NCI-H2029 treated with DMSO at 0.1 percent for 48 hours (cell line): ENCODE measurements at places on chromosomes 13 and 19.
A peak's percentile ranks its signal among the peaks of the same experiment; 100 is the strongest.

DNA sequence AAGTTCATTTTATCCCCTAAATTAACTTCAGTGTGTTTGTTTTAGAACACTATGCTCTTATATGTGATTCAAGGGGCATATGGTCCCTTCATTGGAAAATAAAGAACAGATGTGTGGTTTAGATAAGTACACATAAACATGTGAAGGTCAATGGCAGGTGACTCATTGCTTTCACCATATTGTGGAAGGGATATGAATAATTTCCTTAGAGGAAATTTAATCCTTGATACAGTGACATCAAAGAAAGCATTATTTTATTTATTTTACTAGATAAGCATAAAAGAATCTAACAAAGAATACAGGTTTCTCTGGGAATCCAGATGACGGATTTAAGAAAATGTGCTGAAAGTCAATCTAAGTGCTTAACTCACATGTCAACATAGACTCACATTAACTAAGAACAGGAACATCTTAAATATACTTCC lies 373.5 kb downstream of the KCTD12 start:
- DNase-seq: no peak

DNA sequence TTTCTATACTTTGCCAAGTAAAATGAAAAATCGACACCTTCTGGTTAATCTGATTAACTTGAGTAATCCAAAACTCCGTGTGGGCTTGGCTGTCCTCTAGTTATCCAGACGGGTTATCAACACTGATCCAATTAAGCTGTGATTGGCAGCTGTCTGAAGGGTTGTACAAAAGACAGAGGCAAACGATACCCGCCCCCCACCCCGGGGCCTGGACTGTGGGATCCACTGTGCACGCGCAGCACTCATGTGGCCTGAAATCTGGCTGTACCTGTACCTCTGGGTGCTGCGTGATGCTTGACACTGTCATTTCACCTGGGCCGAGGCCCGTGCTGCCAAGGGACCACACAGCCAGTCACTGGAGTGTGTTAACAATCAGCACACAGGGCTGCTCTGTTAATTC lies 53.5 kb downstream of the COL4A2 start:
- no peak for DNase-seq

GRCh38 chr19:58479303-58479702 lies 3.2 kb downstream of the ZNF446 start:
- no peak for DNase-seq

DNA sequence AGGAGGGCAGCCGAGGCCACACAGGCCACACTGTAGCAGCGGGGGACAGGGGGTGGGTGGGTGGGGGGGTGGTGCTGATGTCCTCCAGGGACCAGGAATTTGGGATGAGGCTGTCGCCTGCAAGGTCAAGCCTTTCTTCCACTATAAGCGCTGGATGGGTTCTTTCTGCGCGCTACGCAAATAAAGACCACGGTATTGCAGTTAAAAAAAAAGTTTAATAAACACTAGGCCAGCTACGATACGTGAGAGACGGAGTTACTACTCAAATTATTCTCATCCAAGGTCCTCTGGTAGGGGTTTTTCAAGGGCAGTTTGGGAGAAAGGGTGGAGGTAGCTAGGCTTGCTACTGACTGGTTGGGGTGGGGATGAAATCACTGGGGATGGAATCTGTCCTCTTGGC lies 508 bp upstream of the ZNF44 start:
- DNase-seq: no peak

- DNase-seq: no peak
These were observed 14.4 kb downstream of the BCAM start for GRCh38 chr19:44823373-44823698.

- DNase-seq: no peak
These were observed 30.7 kb upstream of the SERPINE3 start for GRCh38 chr13:51308781-51309180.

GRCh38 chr13:25602176-25602575 lies 230.4 kb downstream of the ATP8A2 start:
- DNase-seq: no peak

DNA sequence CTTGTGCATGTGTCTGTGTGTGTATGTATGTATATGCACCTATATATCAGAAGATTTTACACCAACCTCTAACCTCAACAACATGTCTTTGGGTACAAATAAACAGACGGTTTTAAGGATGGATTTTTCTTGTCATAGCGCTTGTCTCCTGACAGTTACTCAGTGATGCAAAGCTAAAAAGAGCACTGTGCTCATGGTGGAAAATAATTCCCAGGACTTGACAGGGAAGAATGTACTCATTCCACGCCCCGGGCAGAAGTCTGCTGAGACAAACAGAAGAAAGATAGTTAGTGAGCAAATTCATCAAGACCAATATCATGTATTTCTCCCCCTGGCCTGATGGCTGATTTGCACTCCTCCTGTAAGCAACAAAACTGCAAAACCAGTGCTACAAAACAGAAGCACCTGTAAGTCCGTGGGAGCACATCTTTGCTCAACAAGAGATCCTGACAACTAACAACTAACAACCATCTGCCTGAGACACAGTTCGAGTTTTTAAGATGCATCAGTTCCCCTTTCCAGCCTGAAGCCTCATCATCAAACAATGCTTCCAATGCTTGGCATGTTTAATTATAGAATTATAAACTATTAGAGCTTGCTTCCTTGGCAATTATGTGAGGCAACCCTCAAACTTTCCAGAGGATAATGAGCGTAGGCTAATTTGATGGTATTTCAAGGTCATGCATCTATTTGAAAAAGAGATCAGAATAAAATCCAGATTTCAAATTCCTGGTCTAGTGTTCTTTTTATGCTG lies 812.7 kb upstream of the MIR17HG start:
- DNase-seq: no peak

- no peak for DNase-seq
These were observed 5.7 kb upstream of the C5AR1 start for GRCh38 chr19:47303966-47304365.

DNA sequence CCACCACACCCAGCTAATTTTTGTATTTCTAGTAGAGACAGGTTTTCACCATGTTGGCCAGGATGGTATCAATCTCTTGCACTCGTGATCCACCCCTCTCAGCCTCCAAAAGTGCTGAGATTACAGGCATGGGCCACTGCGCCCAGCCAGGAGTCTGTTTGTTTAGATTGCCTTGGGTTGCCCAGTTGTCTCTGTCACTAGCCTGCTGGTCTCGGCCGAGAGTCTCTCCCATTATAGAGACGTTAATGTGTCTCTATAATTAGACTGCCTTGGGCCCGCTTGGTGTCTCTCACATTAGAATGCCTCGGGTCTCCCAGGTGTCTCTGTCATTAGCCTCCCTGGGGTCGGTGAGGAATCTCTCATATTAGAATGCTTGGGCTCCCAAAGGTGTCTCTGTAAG lies 1533.6 kb downstream of the UQCRFS1 start:
- DNase-seq: no peak

DNA sequence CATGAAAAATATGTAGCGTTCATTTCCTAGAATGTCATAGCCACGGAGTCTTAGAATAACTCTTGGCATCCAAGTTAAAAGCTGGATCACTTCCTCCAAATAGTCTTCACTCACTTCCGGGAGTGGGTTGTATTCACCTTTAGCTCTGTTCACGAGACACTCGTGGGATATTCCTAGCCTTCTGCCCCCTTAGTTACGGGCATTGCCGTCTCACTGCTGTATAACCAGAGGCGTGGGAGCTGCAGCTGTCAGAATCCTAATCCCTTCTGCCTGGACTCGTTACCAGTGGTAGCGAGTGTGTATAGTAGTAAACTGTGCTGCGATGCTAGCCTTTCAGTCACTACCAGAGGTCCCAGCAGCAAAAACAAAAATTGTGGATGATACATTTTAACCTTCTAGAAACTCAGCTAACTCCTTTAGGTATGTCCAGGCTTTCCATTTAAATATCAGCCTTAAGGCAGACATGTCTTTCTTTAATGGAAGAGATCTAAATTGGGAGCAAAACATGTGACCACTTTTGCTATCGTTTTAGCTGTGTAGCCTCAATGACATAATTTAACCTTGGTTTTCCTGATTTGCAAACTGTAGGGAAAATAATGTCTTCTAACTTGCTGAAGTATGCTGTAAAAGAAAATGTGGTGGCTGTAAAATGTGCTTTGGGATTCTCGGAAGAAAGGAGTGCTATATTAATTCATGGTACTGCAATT lies 34.1 kb downstream of the ERCC5 start:
- DNase-seq: no peak

DNA sequence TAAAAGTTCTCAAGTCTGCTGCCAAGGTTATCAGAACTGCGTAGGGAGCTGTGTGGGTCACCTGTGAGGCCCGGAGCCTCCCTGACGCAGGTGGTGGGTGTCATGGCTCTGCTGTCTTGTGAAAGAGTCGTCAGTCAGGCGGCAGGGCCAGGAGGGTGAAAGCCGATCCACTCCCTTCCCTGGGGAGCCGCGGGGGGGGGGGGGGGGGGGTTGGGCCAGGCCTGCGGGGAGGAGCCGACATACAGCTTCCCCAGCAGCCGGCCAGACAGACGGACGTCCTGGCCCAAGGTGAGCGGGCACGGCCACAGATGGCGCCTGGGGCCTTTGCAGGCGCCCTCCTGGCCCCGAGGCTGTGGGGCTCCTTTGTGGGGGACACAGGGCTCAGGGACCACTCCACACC lies 12.4 kb downstream of the SBNO2 start:
- DNase-seq: peak; percentile 29

GRCh38 chr13:79869326-79869725 lies 388.4 kb downstream of the NDFIP2 start:
- no peak for DNase-seq

DNA sequence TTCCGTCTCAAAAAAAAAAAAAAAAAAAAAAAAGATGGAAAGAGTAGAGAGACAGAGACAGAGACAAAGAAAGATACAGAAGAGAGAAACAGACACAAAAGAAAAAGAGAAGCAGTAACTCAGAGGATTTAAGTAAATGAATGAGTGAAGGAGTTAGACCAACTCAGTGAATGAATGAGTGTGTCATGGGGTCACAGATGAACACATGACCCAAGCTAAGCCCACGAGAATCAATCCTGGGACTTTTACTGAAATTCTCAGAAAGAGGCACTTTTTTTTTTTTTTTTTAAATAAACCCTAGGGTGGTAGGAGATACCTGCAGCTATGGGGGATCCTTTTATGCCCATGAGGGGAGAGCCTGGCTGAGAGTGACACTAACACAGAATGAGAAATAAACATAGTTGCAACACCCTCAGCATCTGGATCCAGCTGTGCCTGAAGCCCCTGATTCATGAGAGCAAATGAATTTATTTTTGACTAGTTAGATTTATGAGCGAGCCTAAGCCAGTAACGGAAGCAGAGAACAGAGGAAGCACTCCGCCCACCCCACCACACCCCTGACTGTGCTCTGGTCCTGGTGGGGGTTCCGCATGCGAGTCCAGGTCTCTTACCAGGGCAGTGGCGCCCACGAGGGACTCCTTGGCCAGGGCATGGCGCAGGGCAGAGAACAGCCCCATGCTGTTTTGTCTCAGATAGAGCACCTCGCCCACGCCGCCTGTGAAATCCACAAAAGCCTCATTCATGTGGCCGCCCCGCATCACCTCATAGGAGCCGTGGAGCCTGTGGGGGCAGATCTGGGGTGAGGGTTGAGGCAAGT lies 4.6 kb downstream of the CAPN12 start:
- no peak for DNase-seq

- DNase-seq: no peak
These were observed 100.4 kb upstream of the GJB6 start for GRCh38 chr13:20332361-20333096.

- DNase-seq: peak; percentile 56
These were observed 30.2 kb downstream of the CYP2F1 start for GRCh38 chr19:41144403-41144802.

DNA sequence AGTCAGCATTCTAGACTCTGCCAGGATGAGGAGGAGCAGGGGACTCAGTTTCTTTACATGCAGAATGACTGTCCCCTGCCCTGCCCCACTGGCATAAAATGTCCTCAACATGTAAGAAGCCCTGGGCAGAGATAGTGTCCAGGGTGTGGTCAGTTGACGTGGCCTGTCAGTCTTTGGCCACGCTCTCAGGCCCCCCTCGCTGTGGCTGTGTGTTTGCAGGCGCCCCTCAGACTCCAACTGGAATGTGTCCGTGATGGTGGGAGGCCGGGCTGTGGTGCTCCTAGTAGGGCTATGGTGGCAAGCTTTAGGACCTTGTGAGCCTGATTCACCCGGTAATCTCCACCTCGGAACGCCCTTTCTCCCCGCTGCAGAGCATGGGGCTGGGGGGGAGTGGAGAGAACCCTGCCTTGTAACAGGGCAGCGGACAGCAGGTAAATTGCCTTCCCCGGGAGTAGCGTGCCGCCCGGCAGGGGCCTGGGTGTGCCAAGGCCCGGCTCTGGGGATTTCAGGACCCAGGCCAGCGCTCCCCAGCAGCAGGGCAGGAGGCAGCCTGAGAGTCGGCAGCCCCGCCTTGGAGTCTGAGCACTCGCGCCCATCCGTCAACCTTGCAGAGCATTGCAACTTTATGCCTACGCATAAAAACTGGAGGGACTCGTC lies 62.3 kb downstream of the CHST8 start:
- DNase-seq: no peak

GRCh38 chr19:39342647-39343305 lies 555 bp downstream of the SAMD4B start:
- no peak for DNase-seq

DNA sequence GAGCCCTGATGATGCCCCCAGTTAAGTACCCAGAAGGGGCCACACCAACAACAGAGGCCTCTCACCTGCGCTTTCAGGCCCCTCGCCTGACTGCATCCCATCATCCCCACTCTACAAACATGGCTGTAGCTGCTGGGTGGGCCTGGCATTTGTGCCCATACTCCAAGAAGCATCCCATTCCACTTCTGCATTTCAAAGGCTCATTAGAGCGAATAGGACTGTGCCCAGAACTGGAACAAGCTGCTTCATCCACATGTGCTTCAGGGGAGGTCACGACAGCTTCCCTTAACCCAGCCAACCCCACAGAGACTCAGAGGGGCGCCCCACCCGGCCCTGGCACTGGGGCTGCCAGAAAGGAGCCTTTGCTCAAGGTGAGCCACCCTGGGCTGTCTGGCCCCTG lies 156.9 kb downstream of the SIPA1L3 start:
- DNase-seq: peak; percentile 16

DNA sequence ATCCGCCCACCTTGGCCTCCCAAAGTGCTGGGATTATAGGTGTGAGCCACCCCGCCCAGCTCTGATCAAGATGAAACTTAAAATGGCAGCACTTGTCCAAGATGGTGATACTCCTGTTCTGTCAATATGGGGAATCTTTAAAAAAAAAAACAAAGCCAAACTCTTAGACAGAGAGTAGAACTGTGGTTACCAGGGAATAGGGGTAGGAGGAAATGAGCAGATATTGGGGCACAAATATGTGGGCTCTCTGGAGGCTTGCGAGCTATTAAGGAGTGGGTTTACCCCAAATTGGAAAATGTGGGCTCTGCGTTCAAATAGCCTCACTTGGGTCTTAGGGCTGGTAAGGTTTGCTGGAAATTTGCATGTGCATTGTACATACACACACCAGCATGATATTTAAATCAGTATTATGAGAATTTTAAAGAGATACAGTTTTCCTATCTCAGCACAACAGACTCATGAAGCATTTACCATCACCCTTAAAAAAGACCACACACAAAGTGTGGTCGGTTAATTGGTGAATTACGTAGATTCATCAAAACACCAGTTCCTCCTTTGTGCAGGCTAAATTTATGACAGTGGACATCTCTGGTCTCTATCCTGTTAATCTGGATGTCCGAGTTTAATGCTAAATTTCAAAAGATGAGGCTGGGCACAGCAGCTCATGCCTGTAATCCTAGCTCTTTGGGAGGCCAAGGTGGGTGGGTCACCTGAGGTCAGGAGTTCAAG lies 11.3 kb downstream of the CD70 start:
- no peak for DNase-seq

- no peak for DNase-seq
These were observed 60.1 kb upstream of the AKAP11 start for GRCh38 chr13:42211704-42212464.

- no peak for DNase-seq
These were observed 215.7 kb downstream of the TEX29 start for GRCh38 chr13:111536075-111536642.
